Activated CD8-positive, alpha-beta T cell treated with anti-CD3 and anti-CD28 coated beads for 36 hours (primary cell): ENCODE measurements at places on chromosomes 2 and 18. TPM values are rescaled to one million over a fixed set of nuclear protein-coding genes. Genes with fewer than 3 reads are reported as not detected.
A peak's percentile ranks its signal among the peaks of the same experiment; 100 is the strongest.

The ERFE gene
- total RNA-seq = 1.0 TPM

The LMAN2L gene
- total RNA-seq = 4.4 TPM

GRCh38 chr2:239119346-239120126 lies 271.7 kb downstream of the TWIST2 start:
- H3K27me3 ChIP-seq = no peaks in the 10 kb centered on the region
- H3K27ac ChIP-seq = no peak overlapping the region
- H3K4me3 ChIP-seq = no peak overlapping the region
- H3K36me3 ChIP-seq = peaks cover 3% of the 10 kb centered on the region
- peaks cover 11% of the 10 kb centered on the region for H3K4me1 ChIP-seq

DNA sequence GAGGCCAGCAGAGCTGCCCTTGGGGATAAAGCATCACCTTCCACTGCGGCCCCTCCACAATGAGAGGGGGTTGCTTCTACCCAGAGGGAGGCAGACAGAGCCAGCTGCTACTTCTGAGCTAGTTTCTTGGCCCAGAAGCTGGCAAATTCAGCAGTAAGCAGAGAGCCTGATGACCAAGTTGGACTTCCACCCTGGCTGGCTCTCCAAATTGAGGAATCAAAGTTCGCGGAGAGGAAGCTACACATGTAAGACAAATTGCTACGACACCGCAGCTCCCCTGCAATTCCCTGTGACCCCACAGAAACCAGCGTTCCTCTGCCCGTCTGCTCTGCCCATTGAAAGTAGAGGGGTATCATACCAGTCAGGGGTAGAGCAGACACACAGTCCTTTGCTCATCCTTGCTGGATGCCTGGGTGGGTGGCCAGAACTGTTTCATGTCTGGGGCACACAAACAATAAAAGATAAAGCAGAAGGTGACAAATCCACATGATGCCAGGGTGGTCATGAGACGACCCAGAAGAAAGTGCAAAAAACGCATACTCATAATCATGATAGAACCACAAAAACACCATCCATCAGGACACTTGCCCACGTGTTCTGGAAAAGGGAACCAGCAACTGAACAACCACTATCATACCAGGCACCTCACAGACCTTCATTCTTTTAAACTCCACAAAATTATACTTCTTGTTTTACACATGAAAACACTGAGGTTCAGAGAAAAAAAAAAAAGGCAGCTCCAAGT lies 5.4 kb downstream of the TFCP2L1 start:
- peaks cover 3% of the 10 kb centered on the region for H3K4me1 ChIP-seq
- no peak for DNase-seq
- H3K36me3 ChIP-seq = no peaks in the 10 kb centered on the region
- no peak overlapping the region for H3K4me3 ChIP-seq
- peaks cover 24% of the 10 kb centered on the region for H3K27me3 ChIP-seq
- H3K27ac ChIP-seq = no peak overlapping the region

- no peak overlapping the region for H3K27ac ChIP-seq
- DNase-seq = no peak
- H3K4me3 ChIP-seq = no peak overlapping the region
- peaks cover 46% of the 10 kb centered on the region for H3K4me1 ChIP-seq
- peaks cover 13% of the 10 kb centered on the region for H3K36me3 ChIP-seq
- H3K27me3 ChIP-seq = no peaks in the 10 kb centered on the region
These were observed 9.0 kb downstream of the PMAIP1 start for GRCh38 chr18:59908799-59909198.

The ADAM23 gene
- 0.07 TPM for total RNA-seq

The ASB18 gene
- not detected for total RNA-seq

DNA sequence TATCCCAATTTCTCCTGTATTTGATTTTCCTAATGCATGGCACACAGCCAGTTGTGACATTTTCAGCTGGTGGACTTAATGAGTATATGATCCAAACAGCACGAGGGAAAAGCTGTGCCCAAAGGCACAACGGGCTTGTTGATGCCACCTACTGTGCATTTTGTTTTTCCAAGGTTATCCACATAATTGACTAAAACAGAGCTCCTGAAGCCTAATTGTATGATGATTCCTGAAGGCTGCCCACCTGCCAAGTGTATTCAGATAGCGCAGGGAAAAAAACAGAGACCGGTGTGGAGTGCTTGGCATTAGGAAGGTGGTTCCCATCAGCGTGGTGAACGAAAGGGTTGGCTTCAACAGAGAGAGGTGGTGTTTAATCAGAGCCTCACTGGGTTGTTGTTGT lies 14.9 kb downstream of the RBMS1 start:
- H3K4me3 ChIP-seq = no peak overlapping the region
- no peaks in the 10 kb centered on the region for H3K27me3 ChIP-seq
- H3K27ac ChIP-seq = no peak overlapping the region
- H3K36me3 ChIP-seq = peaks cover 7% of the 10 kb centered on the region
- no peak for DNase-seq

GRCh38 chr2:190811811-190812210 lies 68.8 kb upstream of the GLS start:
- H3K36me3 ChIP-seq = no peaks in the 10 kb centered on the region
- no peak for DNase-seq
- no peak overlapping the region for H3K27ac ChIP-seq
- H3K4me1 ChIP-seq = peaks cover 23% of the 10 kb centered on the region
- no peaks in the 10 kb centered on the region for H3K27me3 ChIP-seq

- DNase-seq = no peak
- no peaks in the 10 kb centered on the region for H3K36me3 ChIP-seq
- H3K4me1 ChIP-seq = peaks cover 8% of the 10 kb centered on the region
- no peak overlapping the region for H3K4me3 ChIP-seq
These were observed 68.4 kb upstream of the CDCA7 start for GRCh38 chr2:173286153-173286809.

DNA sequence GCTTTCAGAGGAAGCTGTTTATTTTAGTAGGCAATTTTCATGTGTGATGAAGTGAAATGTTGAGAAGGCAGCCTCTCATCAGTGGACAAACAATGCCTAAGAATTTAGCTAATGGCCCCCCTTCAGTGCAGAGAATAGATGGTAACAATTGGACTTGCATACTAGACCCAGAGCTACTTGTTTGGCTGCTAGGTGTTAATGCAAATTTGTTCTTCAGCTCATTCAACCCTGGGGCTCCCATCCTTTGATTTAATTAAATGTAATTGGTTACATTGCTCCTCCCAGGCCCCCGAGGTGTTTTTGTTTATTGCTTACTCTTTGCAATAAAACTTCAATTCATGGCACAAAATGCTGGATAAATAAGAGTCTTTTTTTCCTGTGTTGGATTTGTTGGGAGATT lies 68.6 kb downstream of the CAMKMT start:
- H3K27ac ChIP-seq = no peak overlapping the region
- peaks cover 3% of the 10 kb centered on the region for H3K36me3 ChIP-seq
- H3K4me1 ChIP-seq = peaks cover 20% of the 10 kb centered on the region
- no peak for DNase-seq

The ZC3H15 gene
- total RNA-seq = 101 TPM

GRCh38 chr2:230011617-230012016 lies 57.1 kb downstream of the SLC16A14 start:
- H3K4me1 ChIP-seq = peaks cover 10% of the 10 kb centered on the region
- H3K4me3 ChIP-seq = no peak overlapping the region
- DNase-seq = no peak
- H3K27me3 ChIP-seq = no peaks in the 10 kb centered on the region
- H3K27ac ChIP-seq = no peak overlapping the region

GRCh38 chr18:55289775-55290174 lies 298.2 kb downstream of the TCF4 start:
- H3K36me3 ChIP-seq = no peaks in the 10 kb centered on the region
- no peaks in the 10 kb centered on the region for H3K4me1 ChIP-seq
- H3K4me3 ChIP-seq = no peak overlapping the region
- no peak for DNase-seq
- no peak overlapping the region for H3K27ac ChIP-seq
- no peaks in the 10 kb centered on the region for H3K27me3 ChIP-seq

The KLHL30 gene
- not detected for total RNA-seq

- H3K36me3 ChIP-seq = peaks cover 16% of the 10 kb centered on the region
- DNase-seq = no peak
- H3K27ac ChIP-seq = peak overlapping the region; percentile 90
- H3K4me1 ChIP-seq = peaks cover 65% of the 10 kb centered on the region
These were observed 4.3 kb downstream of the EPG5 start for GRCh38 chr18:45962866-45963265.

The ZNF804A gene
- total RNA-seq = not detected

- DNase-seq = no peak
- no peak overlapping the region for H3K4me3 ChIP-seq
- H3K27ac ChIP-seq = no peak overlapping the region
- no peaks in the 10 kb centered on the region for H3K4me1 ChIP-seq
- no peaks in the 10 kb centered on the region for H3K36me3 ChIP-seq
- H3K27me3 ChIP-seq = no peaks in the 10 kb centered on the region
These were observed 83.2 kb upstream of the UNC80 start for GRCh38 chr2:209688385-209688784.

DNA sequence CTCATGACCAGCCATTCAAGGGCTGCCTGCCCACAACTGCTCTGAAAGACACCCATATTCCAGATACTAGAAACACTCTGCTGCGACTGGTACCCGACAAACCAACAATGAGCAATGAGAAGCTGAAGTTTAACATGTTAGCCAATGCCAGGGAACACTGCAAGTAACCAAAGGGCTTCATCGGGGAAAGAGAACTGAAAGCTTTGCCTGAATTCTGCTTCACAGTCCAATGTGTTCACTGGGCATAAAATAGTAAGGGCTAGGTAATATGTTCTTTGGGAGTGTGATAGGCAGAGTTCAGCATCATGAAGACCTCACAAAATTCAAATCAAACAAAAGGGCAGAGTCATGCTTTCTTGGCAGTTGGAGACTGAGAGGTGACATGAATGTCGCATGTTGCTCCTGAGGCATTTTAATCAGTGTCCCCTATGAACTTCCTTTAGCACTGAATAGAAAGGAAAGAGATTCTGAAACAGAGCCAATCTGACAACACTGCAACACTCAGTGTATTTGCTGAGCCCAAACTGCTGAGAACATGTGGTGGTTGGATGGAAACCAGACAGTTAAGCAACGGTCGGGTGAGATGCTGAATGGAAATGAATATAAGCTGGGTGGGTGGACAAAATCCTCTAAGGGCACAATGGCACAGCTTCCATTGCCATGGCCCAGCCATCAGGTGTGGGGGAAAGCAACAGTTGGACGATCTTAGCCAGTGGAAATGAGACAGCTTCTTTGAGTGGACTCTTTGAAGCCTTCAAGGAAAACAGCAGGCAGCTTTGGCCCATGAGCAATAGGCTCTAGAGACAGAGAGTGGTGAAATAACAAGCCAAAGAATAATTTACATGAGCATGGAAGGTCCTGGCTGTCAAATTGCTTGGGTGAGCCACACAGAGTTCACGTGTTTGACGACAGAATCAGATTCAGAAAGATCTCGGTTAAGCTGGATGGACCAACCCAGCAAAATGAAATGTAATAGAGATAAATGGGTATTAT lies 277.5 kb downstream of the AFF3 start:
- H3K27me3 ChIP-seq = no peaks in the 10 kb centered on the region
- DNase-seq = no peak
- H3K27ac ChIP-seq = no peak overlapping the region
- H3K4me1 ChIP-seq = peaks cover 22% of the 10 kb centered on the region
- no peak overlapping the region for H3K4me3 ChIP-seq

The ACTG2 gene
- total RNA-seq = 0.27 TPM

The MAP2 gene
- not detected for total RNA-seq

The C2orf80 gene
- total RNA-seq = not detected

DNA sequence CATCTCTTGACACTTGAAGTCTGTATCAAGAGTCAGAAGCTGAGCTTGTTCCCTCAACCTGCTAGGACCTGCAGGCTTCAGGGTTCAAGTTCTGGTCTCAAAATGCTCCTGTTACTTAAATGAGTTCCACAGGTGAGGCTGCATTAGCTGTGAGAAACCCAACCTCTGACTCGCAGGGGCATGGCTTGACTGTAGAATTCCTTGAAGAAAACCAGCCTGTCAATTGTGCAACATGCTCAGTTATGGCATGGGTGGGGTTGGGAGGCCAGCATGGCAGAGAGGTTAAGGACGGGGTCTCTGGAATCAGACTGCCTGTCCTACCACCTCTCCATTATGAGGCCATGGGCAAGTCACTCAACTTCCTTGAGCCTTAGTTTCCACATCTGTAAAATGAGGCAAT lies 235.8 kb downstream of the EN1 start:
- no peak overlapping the region for H3K4me3 ChIP-seq
- no peak overlapping the region for H3K27ac ChIP-seq
- no peak for DNase-seq
- H3K36me3 ChIP-seq = no peaks in the 10 kb centered on the region
- H3K27me3 ChIP-seq = peaks cover 2% of the 10 kb centered on the region

- DNase-seq = no peak
- H3K4me3 ChIP-seq = no peak overlapping the region
- H3K27me3 ChIP-seq = peaks cover 2% of the 10 kb centered on the region
- H3K27ac ChIP-seq = no peak overlapping the region
- H3K4me1 ChIP-seq = no peaks in the 10 kb centered on the region
- H3K36me3 ChIP-seq = no peaks in the 10 kb centered on the region
These were observed 109.8 kb downstream of the ADCYAP1 start for GRCh38 chr18:1014509-1014908.
